A172 (cell line): ENCODE measurements at places on chromosomes 7 and 10.

DNA sequence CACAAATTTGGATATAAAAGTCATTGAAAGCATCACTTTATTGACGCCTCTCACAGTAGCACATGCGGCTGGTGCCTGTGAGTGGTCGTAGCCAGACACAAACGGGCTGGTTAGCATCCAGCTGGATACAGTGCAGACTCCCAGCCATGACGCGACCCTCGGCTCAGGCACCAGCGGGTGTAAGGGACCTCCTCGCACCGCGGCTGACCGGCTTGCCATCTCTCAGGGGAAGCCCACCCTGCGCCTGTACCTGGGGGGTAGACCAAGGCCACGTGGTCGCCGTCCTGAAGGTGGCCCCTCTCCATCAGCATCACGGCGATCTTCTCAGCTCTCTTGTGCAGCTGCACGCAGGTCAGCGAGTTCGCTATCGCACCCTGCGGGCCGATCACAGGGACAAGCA lies 213.8 kb downstream of the ZMYND11 start:
- no peak for DNase-seq

- no peak for DNase-seq
Measured at GRCh38 chr10:132395704-132396493, 1.1 kb upstream of the PWWP2B start.

- no peak for DNase-seq
Measured at GRCh38 chr7:27438881-27439589, 196.4 kb downstream of the EVX1 start.

GRCh38 chr7:127251465-127252376 lies 1.0 kb downstream of the GRM8 start:
- no peak for DNase-seq

GRCh38 chr7:112784603-112785002 lies 5.6 kb downstream of the TMEM168 start:
- DNase-seq: no peak

DNA sequence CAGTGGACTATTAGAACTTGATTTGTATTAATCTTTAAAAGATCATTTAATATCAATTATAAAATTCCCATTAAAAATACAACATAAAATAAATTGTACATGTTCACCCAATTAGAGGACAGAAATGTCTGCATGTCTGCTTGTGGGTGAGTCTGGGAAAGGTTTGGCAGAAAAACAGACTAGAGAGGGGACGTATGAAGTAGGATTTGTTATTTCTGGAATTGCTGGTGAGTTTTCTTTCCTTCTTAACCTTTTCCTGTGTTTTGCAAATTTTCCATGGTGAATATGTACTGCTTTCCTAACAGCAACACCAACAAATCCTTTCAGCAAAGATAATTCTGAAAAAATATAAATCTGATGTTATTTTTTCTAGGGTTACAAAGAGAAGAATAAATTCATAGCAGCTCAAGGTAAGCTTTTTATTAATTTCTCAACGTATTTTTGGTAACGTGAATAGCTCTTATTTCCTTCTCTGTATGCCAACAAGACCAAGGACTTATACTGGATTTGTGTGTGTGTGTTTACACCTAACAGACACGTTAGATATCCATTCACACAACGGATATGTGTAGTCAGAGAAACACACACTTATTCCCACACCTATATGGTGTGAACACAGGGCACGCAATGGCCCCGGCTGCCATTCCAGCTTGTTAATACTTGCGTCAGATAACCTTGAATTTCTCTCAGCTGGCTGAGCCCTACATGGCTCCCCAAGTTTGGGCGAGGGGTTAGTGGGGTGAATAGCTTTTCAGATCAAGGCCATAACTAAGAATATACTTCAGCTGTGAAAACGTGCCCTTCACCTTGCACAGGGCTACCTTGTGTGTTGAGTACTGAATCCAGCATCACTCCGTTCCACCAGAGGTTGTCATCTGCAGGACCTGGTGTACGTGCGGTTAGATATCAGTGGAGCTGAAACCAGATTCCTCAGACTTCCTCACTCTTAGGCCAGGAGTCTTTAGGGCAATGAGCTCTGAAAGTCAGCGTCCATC lies 64.6 kb downstream of the MKI67 start:
- no peak for DNase-seq
